ENCODE measurements at places on chromosomes 5 and 9.

GRCh38 chr5:167008705-167009104 lies 1282.7 kb upstream of the WWC1 start:
- DNase-seq, result no peak

DNA sequence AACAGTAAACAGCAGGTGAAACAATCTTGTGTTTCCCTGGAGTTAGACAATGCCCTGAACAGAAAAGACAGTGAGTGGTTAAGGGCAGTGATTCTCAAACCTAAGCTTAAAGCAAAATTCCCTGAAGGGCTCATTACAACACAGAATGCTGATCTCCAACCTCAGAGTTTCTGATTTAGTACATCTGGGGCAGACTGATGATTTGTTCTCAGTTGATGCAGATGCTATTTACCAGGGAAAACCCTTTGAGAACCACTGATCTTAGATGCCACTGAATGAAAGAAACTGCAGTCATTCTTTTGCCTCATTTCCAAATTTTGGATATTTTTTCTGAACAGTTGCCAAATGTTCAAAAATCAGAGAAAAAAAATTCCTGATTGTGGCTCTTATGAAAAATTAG lies 18.7 kb upstream of the ADAM19 start:
- no peak for DNase-seq

DNA sequence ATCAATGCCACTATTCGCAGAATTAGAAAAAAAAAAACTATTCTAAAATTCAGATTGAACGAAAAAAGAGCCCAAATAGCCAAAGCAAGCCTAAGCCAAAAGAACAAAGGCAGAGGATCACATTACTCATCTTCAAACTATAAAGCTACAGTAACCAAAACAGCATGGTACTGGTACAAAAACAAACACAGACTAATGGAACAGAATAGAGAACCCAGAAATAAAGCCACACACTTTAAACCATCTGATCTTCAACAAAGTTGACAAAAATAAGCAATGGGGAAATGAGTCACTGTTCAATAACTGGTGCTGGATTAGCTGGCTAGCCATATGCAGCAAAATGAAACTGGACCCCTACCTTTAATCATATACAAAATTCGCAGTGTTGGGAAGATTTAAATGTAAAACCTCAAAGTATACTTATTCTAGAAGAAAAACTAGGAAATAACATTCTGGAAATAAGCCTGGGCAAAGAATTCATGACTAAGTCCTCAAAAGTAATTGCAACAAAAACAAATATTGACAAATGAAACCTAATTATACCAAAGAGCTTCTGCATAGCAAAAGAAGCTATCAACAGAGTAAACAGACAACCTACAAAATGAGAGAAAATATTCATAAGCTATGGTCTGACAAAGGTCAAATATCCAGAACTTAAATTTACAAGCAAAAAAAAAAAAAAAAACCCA lies 153.7 kb downstream of the NDUFS4 start:
- no peak for DNase-seq

GRCh38 chr5:83856881-83857280 lies 136.2 kb upstream of the HAPLN1 start:
- DNase-seq, result no peak

GRCh38 chr5:177526191-177526590 lies 9.4 kb upstream of the DDX41 start:
- no peak for DNase-seq
